ENCODE measurements at places on chromosomes 12 and 14.

- no peak for DNase-seq
Observed at GRCh38 chr14:31106768-31107167, 80.6 kb upstream of the STRN3 start.

DNA sequence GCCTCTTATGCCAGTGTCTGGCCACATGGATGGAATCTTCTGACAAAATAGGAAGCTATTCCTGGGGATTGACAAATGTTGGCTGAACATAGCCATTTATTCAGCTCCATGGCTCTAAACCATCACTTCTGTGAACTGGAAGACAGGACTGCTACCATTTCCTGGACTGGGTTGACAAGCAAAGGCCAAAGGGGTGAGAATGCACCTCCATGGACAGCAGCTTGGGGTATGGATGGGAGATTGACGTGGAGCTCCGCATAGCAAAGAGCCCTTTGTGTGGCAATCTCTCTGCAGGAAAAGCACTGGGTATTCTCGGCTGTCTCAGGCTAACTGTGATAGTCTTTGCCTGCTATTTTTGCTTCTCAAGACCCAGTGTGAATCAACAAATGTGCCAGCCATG lies 223.0 kb upstream of the EGLN3 start:
- DNase-seq, result no peak

DNA sequence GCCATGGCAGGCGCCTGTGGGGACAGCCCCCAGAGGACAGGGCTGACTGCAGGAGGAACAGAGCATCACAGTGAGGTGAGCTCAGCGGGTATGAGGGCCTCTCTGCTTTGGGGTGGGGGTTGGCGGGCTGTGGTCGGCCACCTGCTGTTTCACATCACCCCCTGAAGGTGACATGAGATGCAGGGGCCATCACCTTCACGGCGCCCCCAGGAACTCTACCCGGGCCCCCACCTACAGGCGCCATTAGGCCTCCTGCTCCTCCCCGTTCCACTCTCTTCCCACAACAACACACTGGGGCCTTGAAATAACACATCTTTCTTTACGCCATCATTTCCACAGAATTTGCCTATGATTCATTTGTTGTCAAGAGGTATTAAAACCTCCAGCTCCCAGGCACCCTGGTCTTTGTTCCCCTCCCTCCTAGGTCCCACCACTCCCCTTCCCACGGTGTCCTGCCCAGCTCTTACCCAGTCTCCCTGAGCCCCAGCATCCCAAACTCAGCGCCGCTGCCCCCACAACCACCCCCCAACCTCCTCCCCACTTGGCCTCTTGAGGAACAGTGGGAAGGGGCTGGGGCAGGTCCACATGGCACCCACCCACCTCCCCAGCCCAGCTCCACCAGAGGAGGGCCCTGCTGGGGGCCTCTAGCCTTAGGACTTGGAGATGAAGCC lies 12.7 kb upstream of the HDAC7 start:
- peak; percentile 85 for DNase-seq

DNA sequence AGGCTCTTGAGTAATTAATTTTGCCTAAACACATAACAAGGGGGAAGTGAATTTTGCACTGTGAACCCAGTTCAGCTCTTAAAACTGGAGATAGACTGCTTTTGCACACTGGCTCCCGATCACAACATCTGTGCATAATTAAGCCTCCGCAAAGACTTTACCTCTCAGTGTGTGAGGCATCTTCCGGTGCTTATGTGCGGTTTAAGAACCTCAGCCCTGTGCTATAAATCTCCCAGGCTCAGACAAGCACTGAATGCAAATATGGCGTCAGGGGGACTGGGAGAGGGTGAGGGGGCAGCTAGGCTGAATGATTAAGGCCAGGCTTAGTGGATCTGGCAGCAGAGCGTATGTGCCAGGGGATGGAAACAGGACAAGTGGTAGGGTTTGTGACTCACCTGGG lies 103.3 kb downstream of the ADCK1 start:
- no peak for DNase-seq

DNA sequence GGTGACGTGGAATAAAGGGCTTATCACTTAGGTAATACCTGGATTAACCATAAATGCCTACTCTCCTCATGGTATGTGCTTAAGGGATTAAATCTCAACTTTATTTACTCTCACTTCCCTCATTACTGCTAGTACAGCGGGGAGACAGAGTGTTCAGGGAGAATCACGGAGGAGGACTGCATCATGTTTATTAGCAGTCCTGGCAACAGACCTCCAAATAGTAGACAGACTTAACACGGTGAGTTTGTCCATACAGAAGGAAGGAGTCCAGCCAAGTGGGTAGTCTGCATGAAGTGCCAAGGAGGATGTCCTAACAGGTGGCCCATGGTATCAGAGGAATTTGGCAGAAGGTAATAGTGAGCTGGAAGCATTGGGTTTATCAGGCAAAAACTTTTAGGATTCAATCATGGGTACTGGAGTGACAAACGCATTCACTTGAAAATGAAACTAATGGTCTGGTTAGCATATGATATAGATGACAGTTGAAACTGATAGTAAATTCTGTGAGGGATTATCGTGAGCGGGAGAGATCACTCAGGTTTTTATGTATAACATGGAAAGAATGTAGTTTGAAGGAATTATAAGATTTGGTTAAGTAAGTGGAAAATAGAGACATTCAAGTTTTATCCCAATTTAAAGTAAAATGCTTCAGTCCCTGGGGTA lies 471.8 kb downstream of the TMEM117 start:
- DNase-seq, result no peak

DNA sequence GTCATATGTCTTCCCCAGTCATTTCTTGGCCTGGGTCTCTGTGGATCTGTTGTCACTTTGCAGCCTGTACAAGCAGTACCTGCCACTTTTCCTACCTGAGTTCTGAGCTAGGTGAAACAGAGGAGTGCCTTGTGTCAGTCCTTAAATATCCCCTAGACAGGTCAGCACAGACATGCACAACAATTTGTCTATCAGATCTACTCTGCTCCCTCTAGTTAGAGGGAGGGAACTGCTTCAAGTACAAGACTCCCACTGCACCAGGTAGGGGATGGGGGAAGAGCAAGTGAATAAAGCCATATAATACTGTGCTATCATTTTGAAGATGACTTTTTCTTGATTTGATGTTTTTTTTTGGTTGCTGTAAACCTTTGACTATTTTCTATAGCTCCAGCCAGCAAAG lies 39.4 kb downstream of the MIPOL1 start:
- no peak for DNase-seq

DNA sequence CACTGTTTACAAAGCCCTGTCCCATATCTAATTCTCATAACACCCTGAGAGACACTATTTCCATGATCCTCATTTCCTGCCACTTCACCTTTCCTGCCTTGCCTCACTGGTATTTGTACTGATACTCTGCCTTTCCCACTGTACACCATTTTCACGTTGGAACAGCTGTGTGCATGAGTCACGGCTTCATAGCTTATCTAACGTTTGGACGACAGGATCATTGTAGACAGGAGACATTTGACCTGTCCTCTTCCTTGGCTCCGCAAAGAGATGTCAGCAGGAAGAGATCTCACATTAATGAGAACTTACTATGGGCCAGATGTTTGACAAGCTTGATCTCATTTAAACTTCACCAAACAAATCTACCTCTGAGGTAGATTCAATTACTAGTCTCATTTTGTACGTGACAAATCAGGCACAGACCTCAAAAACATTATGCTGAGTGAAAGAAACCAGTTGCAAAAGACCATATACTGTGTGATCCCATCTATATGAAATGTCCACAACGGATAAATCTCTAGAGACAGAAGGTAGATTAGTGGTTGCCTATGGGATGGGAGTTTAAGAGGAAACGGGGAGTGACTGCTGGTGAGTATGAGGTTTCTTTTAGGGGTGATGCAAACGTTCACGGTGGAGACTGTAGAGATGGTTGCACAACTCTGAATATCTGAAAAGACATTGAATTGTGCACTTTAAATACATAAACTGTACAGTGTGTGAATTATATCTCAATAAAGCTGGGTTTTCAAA lies 71.2 kb downstream of the KCNK13 start:
- DNase-seq, result no peak

- no peak for DNase-seq
Observed at GRCh38 chr14:88194531-88194930, 128.5 kb downstream of the KCNK10 start.

DNA sequence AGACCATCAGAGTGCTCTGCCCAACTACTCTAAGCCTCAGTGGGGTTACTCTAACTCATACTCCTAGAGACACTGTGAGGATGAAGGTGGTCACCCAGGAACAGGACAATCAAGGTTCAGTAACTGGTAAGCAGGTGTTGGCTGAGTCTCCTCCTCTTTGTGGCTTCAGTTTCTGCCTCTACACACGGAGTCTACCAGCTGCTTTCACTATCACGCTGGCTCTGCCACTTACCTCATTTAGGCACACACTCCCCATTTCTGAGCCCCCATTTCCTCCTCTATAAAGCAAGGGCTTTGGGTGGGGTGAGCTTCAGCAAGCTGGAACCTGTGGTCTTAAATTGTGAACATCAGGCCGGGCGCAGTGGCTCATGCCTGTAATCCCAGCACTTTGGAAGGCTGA lies 7.3 kb upstream of the TCHP start:
- no peak for DNase-seq
